Mucosa of descending colon (tissue), 3 donors: ENCODE measurements at places on chromosomes 13 and 19.

DNA sequence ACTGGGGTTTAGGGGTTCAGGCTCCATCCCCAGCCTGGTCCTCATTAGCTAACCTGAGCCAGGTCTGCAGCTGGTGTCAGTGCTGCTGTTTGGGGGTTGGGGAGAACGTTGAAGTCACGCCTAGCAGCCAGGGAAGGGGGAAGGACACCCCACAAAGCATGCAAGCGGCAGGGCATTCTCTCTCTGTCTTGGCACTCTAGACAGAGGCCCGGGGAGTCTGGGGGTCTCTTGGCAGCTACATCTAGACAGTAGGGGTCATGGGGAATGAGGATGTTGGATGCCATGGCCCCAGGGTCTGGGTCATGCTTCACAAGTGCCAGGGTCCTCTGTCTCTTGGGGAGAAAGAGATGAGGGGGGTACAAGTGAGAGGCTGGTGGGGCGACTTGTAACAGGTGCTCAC is 2.6 kb downstream of the ERICH4 start:
- no peak for DNase-seq

GRCh38 chr13:73754727-73755292 is 379.4 kb downstream of the KLF12 start:
- no peak for DNase-seq

- DNase-seq = peak; percentile 42
Measured at GRCh38 chr19:42250666-42251531, 4.0 kb downstream of the ERF start.

DNA sequence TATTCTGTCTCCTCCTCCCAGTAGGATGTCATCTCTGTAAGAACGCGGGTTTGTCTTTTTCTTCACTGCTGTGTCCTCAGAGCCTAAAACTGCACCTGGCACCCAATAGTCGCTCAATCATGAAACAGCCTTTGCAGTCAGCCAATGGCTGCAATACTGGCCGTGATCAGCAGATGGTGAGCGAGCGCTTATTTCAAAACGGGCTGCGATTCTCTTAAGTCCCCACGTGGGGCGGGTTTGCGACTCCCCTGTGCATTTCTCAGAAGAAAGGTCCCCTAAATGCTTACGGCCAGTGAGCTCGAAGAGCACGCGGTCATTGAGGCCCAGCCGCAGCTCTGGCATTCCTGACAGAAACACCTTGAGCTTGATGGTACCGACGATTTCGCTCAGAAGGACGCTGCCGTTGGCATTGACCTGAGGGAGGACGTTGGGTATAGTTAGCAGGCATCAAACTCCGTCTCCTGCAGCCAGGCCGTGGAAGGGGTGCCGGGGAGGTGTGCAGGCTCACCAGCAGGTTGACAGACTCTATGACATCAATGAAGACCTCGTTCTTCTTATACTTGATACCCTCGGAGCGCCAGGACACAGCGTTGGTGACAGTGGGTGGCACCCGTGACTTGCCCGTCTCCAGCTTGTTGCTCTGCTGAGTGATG is 6.0 kb downstream of the AP1M2 start:
- peak; percentile 91 for DNase-seq

DNA sequence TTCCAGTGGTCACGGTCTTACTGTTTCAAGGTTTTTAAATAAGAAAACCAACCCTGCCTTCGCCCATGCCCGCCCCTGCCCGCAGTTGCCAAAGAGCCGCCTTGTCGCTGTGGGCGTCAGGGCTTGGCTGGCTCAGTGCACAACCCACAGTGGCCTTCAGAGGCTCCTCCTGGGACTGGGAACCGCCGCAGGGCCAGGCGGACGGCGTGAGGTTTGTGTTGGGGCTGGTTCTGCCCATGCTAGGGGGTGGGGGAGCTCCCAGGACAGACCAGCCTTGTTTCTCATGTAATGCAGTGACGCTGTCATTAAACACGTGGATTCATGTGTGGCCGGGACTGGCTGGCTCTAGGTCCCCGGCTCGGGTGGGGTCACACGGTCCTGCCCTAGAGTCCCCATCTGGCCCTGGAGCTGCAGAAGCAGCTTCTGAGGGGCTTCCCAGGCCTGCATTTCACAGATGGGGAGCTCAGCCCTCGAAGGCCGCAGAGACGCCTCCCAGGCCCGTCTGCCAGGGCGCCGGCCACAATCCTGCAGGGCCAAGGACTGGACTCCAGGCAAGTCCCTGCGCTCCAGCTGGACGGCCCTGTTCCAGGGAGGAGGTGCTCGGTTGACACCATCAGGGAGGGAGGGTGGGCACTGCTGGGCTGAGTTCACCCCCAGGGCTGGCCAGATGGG is 2.4 kb upstream of the TEKTIP1 start:
- DNase-seq = no peak

DNA sequence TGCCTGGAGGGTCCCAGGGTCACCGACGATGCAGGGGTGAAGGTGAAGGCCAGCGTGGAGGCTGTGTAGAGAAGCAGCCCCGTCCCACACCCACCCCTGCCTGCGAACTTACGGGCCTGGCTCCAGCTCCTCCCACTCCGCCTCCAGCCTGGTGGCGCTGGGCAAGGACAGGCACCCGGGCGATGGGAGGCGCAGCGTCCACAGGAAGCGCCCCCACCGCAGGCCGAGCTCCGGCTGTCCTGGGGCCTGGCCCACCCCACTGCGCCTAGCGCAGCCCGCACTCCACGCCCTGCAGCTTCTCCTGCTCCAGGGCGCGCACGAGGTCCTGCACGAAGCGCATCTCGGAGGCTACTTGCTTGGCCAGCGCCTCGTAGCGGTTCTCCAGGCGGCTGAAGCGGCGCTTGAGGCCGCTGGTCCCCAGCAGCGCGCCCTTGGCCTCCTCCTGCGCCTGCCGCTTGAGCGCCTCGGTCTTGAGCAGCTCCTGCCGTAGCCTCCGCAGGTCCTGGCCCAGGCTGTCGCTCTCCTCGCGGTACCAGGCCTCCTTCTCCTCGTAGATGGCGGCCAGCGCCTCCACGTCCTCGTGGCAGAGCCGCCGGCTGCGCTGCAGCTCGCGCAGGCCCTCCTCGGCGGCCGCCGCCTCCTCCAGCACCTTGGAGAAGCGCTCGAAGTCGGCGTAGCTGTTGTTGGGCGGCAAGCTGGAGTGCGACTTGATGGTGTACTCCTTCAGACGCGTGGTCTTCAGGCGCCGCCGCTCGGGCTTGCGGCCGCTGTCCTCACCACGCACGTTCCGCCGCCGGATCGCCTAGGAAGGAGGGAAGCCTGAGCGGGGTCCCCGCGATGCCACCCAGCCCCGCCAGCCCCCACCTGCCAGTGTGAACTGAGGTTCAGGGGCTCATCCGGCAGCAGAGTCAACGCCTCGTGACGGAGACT is 11.8 kb downstream of the DAPK3 start:
- DNase-seq = no peak

- DNase-seq = no peak
Measured at GRCh38 chr19:38898788-38899446, 501 bp downstream of the SIRT2 start.

DNA sequence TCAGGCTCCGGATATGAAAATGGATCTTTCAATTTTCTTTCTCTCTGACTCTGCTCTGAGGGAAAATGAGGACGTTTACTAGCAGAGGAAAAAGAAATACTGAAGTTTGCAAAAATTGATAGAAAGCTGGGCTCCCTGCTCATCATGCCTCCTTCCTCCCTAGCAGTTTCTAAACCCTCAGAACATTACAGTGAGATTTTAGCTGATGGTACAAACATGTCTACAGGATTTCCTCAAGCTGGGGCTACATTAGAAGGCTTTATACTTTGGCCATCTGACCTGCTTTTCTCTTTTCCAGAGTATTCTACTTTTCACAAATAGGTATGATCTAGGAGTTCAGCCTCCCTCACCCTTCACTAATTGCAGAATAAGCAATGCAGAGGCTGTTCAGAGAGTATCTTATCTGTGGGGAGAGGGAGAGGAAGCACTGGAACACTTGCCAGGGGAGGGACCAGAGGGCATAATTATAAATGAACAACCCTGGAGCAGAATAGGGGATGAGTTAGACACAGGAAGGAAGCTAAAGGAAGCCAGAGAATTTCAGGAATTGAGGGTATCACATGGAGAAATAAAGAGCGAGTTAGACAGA is 30.0 kb downstream of the CEACAM1 start:
- peak; percentile 24 for DNase-seq

GRCh38 chr13:62537593-62537992 is 1121.9 kb upstream of the PCDH20 start:
- DNase-seq = no peak

- peak; percentile 39 for DNase-seq
Measured at GRCh38 chr13:42553098-42554046, 20.6 kb upstream of the TNFSF11 start.

DNA sequence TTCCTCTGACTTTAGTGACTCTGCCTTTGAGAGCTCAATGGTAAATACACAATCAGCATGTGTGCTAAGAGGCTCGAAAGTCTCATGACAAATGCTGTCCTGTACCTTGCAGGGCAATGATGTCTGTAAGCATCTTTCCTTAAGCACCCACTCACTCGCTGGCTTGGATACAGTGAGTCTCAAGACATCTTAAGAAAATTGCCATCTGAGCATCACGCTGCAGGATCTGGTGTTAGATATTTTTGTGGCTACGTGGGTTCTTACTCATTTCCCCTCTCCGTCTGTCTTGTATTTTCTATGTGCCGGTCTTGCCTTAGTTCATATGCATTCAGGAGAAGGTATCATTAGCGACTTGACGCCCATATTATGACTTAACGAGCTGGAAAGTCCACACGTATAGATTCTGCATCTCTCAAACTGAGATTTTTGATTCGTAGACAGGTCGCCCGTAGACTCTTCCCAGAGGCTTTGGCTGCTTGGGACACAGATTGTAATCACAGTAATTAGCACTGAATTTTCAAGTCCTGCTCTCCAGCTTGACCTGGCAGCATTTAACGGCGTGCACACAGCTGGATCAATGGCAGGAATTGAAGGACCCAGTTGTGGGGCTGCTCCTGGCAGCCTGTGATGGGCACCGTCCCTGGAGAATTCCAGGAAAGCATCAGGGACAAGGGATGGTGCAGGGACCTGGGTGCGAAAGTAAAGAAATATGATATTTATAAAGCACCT is 231.2 kb downstream of the ZIC5 start:
- DNase-seq = no peak

DNA sequence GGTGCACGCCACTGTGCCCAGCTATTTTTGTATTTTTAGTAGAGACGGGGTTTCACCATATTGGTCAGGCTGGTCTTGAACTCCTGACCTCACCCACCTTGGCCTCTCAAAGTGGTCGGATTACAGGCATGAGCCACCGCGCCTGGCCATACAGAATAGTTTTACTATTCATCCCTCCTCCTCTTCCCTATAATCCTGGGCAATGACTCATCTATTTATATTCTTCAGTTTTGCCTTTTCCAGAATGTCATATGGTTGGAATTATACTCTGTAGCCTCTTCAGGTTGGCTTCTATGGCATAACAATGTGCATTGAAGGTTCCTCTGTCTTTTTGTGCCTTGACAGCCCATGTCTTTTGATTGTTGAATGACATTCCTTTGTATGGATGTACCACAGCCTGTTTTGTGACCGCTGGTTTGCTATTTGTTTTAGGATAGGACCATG is 22.2 kb upstream of the LRP3 start:
- no peak for DNase-seq

GRCh38 chr19:18219911-18220631 is 6.2 kb downstream of the PDE4C start:
- no peak for DNase-seq

DNA sequence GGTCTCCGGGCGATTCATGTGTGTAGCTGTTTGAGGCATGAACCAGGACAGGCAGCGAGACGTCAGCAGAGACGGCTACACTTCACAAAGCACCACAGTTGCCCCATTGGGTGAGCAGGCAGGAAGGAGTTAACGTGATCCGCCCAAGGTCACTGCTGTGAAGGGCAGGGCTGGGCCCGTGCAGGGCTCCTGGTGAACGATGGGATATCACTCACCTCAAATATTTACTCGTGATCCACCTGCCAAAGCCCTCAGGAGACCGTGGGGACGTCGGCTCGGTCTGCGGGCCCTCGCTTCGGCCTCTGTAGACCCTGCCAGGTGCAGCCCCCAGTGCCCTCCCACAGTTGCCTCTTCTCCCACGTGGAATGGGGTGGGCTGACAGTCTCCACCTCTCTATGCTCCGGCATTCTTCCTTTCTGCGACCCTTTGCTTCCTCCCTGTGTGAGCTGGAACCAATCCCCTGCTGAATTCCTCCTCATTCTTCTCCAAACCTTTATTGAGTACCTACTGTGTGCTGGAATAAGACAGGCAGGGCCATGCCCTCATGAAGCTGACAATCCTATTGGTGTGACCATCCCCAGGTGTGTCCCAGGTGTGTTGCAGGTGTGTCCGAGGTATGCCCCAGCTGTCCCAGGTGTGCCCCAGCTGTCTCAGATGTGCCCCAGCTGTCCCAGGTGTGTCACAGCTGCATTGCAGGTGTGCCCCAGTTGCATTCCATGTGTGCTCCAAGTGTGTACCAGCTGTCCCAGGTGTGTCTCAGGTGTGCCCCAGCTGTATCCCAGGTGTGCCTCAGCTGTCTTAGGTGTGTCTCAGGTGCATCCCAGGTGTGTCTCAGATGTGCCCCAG is 2.0 kb upstream of the GRK1 start:
- DNase-seq = peak; percentile 42

GRCh38 chr13:102401265-102401664 is 583 bp downstream of the FGF14 start:
- DNase-seq = no peak

GRCh38 chr13:40506592-40507446 is 159.6 kb downstream of the FOXO1 start:
- DNase-seq = no peak

- no peak for DNase-seq
Measured at GRCh38 chr13:85236413-85236812, 562.8 kb downstream of the SLITRK6 start.

DNA sequence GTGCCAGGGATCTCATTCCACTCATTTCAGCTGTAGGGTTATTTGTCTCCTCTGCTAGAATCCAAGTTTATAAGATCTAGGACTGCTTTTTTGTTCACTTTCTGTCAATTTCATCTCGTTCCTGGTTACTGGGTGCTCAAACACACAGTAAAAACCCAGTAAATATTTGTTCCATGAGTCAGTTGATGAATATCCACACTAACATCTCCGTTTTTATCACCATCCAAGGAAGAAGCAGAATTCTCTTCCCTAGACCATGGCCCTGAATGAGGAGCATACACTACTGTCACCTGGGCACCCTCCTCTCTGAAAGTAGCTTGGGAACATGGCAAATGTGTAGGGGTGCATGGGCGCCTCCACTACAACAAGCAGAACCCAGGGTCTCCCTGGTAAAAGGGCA is 390.8 kb downstream of the FOXO1 start:
- DNase-seq = no peak

DNA sequence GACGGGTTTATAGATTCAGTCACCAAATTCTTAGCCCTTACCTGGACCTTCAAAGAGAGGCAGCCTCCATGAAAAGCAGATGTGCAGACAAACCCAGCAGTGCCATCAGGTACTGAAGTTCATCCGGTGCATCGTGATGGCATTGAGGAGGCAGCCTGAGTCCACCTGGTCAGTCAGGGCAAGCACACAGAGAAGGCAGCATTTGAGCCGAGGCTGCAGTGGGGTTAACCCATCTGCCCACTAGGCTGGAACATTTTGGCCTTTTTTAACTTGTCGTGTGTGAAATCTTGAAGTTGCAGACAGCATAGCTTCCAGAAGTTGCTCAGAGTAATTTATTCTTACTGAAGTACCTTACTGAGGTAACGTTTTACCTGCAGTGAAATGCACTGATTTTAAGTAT is 4.9 kb downstream of the LMO7 start:
- no peak for DNase-seq
